ENCODE measurements at places on chromosomes 1 and 21.
A peak's percentile ranks its signal among the peaks of the same experiment; 100 is the strongest.

- DNase-seq, result peak; percentile 24
Observed at GRCh38 chr1:11648732-11649158, 5.5 kb downstream of the FBXO2 start.

- DNase-seq, result no peak
Observed at GRCh38 chr1:222165629-222166028, 382.3 kb downstream of the HHIPL2 start.

DNA sequence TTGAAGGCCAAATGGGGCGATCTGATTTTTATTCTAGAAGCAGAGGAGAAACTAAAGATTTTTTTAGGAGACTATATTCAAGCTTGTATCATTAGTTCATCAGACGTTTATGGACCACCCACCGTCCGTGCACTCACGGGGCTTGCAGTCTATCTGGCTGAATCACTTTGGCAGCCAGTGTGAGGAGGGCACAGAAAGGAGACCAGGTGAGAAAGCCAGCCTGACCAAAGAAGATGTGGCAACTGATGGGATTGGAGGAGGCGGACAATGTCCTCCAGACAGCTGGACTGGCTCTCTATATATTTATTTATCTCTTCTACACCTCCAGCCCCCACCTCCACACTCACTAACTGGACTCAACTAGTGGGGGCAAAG is 822 bp upstream of the ELOVL1 start:
- DNase-seq, result no peak

- DNase-seq, result no peak
Observed at GRCh38 chr1:19189270-19189669, 20.8 kb downstream of the UBR4 start.

GRCh38 chr1:33656467-33657005 is 184.1 kb downstream of the ZSCAN20 start:
- DNase-seq, result no peak

GRCh38 chr1:102853701-102854187 is 254.6 kb downstream of the COL11A1 start:
- DNase-seq, result no peak

DNA sequence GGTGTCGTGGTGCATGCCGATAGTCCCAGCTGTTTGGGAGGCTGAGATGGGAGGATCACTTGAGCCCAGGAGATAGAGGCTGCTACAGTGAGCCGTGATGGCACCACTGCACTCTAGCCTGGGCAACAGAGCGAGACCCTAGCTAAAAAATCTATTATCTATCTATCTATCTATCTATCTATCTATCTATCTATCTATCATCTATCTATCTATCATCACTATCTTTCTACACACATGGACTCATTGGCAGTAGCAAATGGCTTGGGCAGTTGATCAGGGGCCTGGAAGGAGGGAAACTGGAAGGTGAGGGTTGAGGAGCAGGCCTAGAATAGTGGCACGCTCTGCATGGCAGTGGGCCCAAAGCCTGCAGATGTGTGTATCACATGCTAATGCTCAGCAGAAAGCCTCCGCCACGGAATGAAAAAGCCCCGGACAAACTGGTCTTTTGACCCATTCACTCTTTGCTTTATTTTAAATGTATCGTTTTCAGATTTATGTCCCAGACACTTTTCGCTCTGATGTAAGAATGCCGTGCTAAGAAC is 7.3 kb upstream of the HUNK start:
- DNase-seq, result peak; percentile 14

DNA sequence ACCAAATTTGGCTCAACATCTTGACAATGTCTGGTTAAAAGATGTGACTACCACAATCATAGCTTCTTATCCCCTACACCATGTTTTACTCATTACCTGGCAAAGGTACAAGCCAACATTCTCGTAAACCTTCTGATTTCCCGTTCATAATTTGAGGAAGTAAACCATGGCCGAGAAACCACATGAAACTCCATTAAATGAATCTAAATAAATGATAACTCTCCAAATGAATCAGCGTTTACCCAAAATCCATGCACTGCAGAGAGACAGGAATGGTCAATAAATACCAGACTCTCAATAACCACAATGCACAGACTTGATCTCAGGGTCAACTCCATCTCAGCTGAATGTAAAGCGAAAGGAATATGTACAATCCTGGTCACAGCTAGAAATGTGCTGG is 125.2 kb downstream of the TYW3 start:
- DNase-seq, result no peak

DNA sequence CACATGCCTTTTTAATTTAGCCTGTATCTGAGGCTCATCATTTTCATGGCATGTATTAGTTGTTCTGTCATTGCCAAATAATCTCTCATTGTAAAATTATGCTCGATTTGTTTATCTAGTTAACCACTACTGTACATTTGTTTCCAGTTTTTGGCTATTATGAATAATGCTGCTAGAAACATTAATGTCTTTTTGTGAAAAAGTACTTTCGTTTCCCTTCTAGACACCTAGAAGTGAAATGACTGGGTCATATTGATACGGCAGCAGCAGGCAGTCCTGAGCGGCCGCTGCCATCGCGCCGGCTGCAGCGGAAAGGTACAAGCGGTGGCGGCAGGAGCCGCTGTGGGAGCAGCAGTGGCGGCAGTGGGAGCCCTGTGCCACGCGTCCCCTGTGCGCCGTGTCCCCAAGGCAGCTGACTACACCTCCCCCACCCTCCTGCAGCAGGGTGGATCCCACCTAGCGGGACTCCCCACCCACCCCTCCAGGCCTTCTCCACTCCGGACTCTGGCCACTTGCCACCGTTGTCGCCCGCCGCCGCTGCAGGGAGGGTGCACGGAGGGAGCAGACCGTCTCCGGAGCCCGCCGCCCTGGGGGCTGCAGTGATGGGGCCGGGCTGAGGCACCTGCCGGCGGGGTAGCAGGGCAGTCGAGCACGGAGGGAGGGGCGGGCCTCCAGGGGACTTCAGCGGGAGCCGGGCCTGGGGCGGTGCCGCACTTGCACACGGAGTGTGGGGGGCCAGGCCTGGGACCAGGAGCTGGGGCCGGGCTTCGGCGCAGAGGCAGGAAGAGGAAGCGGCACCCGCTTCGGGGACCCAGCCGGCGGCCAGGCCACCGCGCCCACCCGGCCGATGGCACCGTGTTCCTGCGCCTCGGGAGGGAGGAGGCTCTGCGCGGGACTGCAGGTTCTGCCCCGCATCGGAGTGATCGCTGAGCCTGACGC is 66.8 kb upstream of the RGS7 start:
- no peak for DNase-seq

DNA sequence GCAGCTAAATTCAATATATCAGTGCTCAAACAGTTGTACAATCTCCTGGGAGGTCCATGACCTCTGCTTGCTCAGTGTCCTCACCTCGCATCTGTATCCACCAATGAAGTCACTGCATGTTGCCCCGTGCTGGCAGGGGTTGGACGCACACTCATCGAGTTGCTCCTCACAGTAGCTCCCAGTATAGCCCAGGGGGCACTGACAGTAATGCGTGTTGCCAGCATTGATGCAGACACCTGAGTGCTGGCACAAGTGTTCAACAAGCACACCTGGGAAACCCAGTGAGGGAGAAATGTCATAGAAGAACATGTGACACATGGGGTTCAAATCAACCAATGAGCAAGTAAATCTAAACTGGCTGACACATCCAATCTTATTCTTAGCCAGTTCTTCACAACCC is 40.9 kb upstream of the ADAM30 start:
- DNase-seq, result no peak

- no peak for DNase-seq
Observed at GRCh38 chr1:6257541-6258069, 3.3 kb downstream of the GPR153 start.

DNA sequence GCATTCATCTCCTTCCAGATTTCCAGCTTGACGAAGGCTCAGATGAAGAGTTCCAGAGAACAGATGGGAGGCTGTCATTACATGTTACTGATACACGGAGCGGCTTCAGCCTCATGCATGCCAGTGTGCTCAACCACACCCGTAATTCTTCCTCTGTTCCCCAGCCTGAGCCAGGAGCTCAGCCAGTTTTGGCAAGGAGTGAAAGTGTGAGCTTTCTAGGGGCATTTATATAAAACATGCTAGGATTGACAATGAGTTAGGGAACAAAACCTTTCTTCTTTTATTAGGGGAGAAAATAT is 290.4 kb upstream of the PLXNA2 start:
- DNase-seq, result no peak

DNA sequence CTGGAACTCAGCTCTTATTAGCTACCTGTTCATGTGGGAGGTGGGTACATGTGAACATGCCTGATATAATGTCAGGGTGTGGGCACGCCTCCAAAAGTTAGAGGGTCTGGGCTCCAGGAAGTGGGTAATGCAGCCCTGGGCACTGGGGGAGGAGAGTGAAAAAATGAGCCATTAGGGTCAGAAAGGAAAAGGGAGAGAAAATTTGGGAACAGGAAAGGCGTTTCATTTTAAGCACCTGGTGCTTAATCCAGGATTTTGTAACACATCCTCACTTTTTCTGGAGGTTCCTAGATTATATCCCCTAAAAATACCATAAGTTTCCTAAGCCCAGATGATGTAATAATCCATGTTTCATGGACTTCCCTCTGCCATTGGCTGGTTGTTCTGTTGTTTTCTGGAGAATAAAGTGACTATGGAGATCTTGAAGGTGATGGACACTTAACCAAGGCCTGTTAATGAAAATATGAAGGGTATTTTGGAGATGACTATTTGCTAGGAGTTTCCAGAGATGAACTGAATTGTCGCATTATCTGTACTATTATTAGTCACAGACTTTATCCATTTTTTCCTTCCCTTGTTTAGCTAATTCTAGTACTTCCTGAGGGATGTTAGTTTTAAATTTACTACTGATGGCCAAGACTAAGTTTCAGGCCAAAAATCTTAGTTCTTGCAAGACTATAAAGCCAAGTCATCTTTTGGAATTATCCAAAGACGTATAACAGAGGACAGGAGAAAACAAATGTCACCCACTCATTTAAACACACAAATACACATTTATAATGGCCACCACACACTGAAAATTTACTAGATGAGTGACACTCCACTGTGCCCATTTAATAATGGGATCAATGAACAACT is 24.4 kb upstream of the TARBP1 start:
- DNase-seq, result no peak

DNA sequence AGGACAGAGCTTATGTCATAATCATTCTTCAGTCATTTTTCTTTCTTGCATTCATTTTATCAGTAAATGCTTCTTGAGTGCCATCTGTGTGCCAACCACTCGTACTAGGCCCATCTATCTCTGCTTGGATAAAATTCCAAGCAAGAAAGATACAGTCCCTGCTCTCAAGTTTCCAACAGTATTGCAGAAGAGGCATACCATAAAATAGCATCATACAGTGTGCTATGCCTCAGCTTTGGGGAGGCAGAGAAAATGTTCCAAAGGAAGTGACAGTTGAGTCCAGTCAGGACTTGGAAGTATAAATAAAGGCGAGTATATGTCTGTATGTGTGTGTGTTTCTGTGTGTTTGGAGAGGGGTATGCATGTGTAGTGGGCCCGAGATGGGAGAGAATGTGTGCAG is 113.4 kb upstream of the HOOK1 start:
- no peak for DNase-seq

GRCh38 chr1:89911191-89911991 is 83.5 kb upstream of the ZNF326 start:
- no peak for DNase-seq

- DNase-seq, result peak; percentile 36
Observed at GRCh38 chr1:15430787-15431570, 7.3 kb upstream of the CTRC start.

DNA sequence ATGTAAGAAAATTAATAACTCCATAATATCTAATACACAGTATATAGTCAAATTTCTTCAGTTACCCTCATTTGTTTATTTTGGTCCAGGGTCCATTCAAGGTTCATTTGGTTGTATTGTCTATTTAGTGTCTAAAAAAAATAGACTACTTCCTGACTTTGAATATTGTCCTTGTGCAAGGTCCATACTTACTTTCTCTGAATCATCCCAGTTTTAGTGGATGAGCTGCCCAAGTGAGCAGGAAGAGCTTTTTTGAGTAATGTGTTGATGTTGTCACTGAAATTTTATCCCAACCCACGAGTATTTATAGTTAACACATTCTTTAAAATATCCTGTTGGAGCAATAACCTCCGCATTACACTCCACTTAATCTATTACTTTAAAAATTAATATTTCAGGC is 45.6 kb upstream of the FASLG start:
- DNase-seq, result no peak
